ENCODE measurements at places on chromosomes 7 and 10.

DNA sequence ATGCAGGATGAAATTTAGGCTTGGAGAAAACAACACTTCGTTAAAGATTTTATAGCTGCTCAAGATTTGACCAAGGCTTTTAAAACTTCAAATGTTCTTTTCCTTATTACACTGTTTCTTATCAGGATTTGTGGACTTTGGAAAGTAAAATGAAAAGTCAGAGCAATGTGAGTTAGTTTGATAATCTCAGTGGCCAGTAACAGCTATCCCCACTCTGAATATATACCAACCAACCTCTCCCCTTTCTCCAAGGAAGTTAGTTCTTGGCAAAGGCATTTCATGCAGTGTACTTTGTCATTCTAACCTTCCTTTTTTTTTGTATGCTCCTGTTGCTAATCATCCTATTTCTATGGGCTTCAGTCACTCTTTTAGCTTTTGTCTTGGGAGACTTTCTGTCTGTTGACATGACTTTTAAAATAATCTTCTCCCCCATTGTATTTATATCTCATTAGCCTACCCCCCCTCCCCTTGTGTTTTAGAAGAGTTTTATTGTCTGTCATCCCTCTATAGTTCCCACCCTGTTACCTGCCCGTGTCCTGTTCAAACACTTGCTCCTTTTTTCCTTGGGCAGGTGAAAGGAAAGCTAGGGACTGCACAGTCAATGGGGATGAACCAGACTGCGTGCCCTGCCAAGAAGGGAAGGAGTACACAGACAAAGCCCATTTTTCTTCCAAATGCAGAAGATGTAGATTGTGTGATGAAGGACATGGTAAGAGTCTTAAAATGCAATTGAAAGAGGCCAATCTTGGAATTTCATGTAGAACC lies 16.7 kb downstream of the FAS start:
- H3K4me1 ChIP-seq = no peaks in the 10 kb centered on the region
- no peaks in the 10 kb centered on the region for H3K36me3 ChIP-seq
- DNase-seq = no peak
- H3K27ac ChIP-seq = no peak overlapping the region

- no peaks in the 10 kb centered on the region for H3K36me3 ChIP-seq
- H3K4me1 ChIP-seq = no peaks in the 10 kb centered on the region
- H3K27ac ChIP-seq = no peak overlapping the region
Measured at GRCh38 chr10:19468413-19468812, 347.8 kb upstream of the PLXDC2 start.

- H3K27ac ChIP-seq = no peak overlapping the region
- no peaks in the 10 kb centered on the region for H3K4me1 ChIP-seq
- no peaks in the 10 kb centered on the region for H3K36me3 ChIP-seq
- H3K4me3 ChIP-seq = no peak overlapping the region
Measured at GRCh38 chr7:95367606-95368005, 28.6 kb downstream of the PON3 start.

DNA sequence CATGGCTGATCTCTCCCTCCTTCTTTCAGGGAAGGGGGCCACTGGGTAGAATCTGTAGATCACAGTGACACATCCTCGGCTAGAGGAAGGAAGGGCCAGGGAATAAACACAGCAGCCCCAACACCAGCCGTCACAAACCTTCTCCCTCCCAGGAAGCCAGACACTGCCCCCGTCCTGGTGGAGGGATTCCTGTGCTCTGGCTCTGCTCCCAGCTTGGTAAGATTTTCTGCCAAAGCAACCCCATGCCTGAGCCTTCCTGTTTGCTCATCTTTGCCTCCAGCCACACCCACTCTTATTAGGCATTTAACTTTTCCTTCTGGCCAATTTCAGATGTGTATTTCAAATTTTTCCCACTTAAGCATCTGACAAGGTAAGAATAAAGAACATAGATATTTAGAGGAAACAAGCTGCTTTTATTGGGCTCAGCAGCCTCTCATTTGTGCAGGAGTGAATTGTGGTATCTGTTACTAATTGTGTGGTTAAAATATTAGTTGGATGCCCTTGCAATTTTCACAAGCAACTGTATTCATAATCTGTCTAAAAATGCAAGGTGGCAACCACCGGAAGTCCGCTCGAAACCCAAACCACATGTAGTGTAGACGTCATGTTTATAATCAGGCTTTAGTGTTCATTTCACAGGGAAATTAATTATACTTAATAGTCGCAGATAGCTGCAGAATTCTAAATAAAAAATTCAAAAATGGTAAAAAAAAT lies 13.2 kb upstream of the NPS start:
- no peaks in the 10 kb centered on the region for H3K4me1 ChIP-seq
- 0 out of 2 replicates have a peak, but pooled peaks cover 2% of the 10 kb centered on the region for H3K27me3 ChIP-seq
- no peak overlapping the region for H3K4me3 ChIP-seq

- H3K4me1 ChIP-seq = peaks cover 7% of the 10 kb centered on the region
- no peaks in the 10 kb centered on the region for H3K27me3 ChIP-seq
- no peak within 1 kb of the TSS for H3K27ac ChIP-seq
- DNase-seq = no peak
Measured at GRCh38 chr10:122845783-122846332, at the start of gene CUZD1. CUZD1 (minus strand) TSS chr10:122845857; CDS start chr10:122845843, 14 bp downstream.

- H3K4me3 ChIP-seq = no peak overlapping the region
- 0 out of 2 replicates have a peak, but pooled peaks cover 4% of the 10 kb centered on the region for H3K4me1 ChIP-seq
- no peak for DNase-seq
- peaks cover 12% of the 10 kb centered on the region for H3K27me3 ChIP-seq
- no peak overlapping the region for H3K27ac ChIP-seq
- no peaks in the 10 kb centered on the region for H3K36me3 ChIP-seq
Measured at GRCh38 chr10:71075086-71075758, 137.1 kb upstream of the UNC5B start.

GRCh38 chr7:27375958-27376357 lies 133.4 kb downstream of the EVX1 start:
- no peaks in the 10 kb centered on the region for H3K36me3 ChIP-seq
- peaks cover 5% of the 10 kb centered on the region for H3K27me3 ChIP-seq
- no peak overlapping the region for H3K4me3 ChIP-seq
- no peak overlapping the region for H3K27ac ChIP-seq
- H3K4me1 ChIP-seq = no peaks in the 10 kb centered on the region

DNA sequence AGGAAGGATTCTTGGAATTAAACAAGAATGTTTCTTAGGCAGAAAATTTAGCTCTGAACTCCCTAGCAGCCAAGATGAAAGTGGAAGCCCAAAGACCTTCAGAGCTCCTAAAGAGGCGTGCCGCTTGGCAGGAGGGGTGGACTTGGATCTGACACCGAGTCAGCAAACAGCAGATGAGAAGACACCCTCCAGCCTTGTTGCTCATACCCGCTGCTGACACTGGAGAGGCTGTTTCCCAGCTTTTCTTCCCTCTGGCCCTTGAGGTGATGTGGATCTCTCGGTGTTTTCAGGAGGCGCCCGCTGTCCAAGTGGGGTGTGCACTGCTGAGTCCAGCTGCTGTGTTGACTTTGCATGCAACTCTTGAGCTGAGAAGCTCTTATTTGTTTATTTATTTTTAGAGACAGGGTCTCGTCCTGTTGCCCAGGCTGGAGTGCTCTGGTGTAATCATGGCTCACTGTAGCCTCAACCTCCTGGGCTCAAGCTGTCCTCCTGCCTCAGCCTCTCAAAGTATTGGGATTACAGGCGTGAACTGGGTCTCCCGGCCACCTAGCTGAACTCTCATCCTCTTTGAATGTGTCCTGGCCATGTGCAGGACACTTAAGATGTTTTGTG lies 21.5 kb downstream of the SLC18A2 start:
- H3K27ac ChIP-seq = no peak overlapping the region
- no peaks in the 10 kb centered on the region for H3K36me3 ChIP-seq
- H3K4me1 ChIP-seq = no peaks in the 10 kb centered on the region
- H3K4me3 ChIP-seq = no peak overlapping the region
- peaks cover 22% of the 10 kb centered on the region for H3K27me3 ChIP-seq

DNA sequence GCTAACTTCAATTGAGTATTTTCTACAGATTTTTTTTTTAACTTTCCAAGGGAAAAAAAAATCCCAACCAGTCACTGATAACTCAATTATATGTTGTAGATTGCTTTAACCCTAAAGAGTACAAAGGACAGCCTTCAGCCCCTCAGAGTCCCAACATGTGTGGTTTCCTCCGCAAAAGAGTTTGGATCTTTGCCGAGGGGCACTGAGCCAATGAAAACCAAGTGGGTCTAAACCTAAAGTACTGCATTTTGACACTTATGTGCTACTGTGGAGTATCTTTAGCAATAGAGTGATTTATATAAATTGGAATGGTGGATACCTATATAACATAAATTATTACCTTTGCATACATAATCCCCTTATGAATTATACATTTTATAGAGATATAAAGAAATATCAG lies 91.5 kb downstream of the SEMA3D start:
- no peak overlapping the region for H3K4me3 ChIP-seq
- no peaks in the 10 kb centered on the region for H3K27me3 ChIP-seq
- DNase-seq = no peak
- H3K36me3 ChIP-seq = no peaks in the 10 kb centered on the region
- H3K4me1 ChIP-seq = no peaks in the 10 kb centered on the region

GRCh38 chr7:116170180-116170579 lies 40.2 kb upstream of the TES start:
- peaks cover 15% of the 10 kb centered on the region for H3K4me1 ChIP-seq
- H3K36me3 ChIP-seq = no peaks in the 10 kb centered on the region
- no peak overlapping the region for H3K4me3 ChIP-seq
- H3K27ac ChIP-seq = no peak overlapping the region

DNA sequence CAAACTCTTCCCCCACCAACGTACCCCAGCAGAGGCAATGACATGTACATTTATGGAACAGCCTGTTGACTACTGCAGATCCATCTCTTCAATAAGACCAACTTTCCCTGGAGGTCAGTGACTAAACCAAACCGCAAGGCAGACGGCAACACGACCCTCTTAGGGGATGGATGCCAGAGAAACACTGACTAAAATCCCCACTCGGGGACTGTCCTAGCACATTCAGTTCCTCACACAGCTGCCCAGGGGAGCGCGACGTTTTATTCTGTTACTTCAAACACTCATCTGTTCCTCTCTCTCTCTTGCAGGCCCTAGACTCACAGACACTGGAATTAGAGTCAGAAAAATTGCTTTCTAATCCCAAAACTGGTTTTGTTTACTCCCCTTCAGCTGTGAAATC lies 146.5 kb upstream of the PRSS1 start:
- H3K27me3 ChIP-seq = 0 out of 2 replicates have a peak, but pooled peaks cover 5% of the 10 kb centered on the region
- no peaks in the 10 kb centered on the region for H3K36me3 ChIP-seq
- no peak for DNase-seq
- no peaks in the 10 kb centered on the region for H3K4me1 ChIP-seq
- H3K4me3 ChIP-seq = no peak overlapping the region
- no peak overlapping the region for H3K27ac ChIP-seq

GRCh38 chr7:140222814-140223213 lies 46.0 kb upstream of the KDM7A start:
- H3K4me1 ChIP-seq = no peaks in the 10 kb centered on the region
- H3K36me3 ChIP-seq = no peaks in the 10 kb centered on the region
- no peaks in the 10 kb centered on the region for H3K27me3 ChIP-seq
